ENCODE measurements at places on chromosomes 1 and 21.

- DNase-seq, result no peak
Observed at GRCh38 chr21:21714426-21714825, 716.2 kb downstream of the NCAM2 start.

DNA sequence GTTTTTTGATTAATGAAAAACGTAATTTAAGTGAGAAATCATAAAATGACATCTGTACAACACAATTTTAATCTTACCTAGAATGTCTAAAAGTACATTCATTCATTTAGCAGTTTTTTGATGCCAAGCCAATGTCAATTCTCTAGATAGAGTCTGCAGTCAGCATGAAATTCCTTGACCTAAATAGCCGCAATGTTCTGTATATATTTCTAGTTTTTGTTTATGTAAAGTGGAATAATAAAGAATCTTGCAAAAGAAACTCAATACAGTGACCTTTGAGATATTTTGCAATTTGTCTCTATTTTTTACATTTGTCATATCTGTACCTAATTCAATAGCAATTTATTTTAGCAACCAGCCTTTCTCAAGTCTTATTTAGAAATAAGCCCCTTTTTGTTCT is 176.0 kb downstream of the ATP6V1G3 start:
- no peak for DNase-seq

- DNase-seq, result no peak
Observed at GRCh38 chr1:220565670-220566069, 37.7 kb downstream of the MARK1 start.

GRCh38 chr21:45003331-45004058 is 63.7 kb downstream of the SLX9 start:
- DNase-seq, result no peak

- DNase-seq, result no peak
Observed at GRCh38 chr1:94790246-94790645, 29.9 kb upstream of the SLC44A3 start.

GRCh38 chr1:167676916-167677848 is 44.6 kb upstream of the MPZL1 start:
- DNase-seq, result no peak

DNA sequence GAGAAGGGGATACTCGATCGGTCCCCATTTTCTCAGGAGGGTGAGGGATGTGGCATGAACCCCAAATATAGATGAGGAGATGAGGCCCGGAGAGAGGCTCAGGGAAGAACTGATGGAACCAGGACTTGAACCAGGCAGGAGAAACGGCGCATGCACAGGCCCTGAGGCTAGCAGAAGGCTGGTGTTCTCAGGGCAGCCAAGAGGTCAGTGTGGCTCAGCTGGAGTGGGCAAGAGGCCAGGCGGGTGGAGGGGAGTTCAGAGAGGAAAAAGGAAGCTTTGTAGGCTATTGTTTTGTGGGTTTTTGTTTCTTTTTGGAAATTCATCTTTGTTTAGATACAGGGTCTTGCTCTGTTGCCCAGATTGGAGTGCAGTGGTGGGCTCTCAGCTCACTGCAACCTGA is 122.0 kb downstream of the LACTBL1 start:
- DNase-seq, result no peak

DNA sequence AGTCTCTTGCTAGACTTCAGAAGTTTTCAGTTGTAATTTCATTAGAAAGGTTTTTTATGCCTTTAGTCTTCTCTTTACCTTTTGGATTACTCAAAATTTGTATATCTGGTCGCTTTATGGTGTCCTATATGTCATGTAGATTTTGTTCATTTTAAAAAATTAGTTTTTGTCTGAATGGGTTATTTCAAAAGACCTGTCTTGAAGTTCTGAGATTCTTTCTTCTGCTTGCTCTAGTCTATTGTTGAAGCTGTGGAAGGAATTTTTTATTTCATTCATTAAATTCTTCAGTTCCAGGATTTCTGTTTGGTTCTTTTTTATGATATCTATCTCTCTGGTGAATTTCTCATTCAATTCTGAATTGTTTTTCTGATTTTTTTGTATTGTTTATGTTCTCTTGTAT is 46.5 kb upstream of the GCLM start:
- no peak for DNase-seq

Data from GM12892 (cell line).